Uterus (tissue), 4 donors: ENCODE measurements at places on chromosomes 3 and 15.

GRCh38 chr15:34610354-34610753 is 26.9 kb upstream of the GOLGA8B start:
- DNase-seq: no peak

- no peak for DNase-seq
Measured at GRCh38 chr3:138066383-138066782, 49.0 kb downstream of the DZIP1L start.

DNA sequence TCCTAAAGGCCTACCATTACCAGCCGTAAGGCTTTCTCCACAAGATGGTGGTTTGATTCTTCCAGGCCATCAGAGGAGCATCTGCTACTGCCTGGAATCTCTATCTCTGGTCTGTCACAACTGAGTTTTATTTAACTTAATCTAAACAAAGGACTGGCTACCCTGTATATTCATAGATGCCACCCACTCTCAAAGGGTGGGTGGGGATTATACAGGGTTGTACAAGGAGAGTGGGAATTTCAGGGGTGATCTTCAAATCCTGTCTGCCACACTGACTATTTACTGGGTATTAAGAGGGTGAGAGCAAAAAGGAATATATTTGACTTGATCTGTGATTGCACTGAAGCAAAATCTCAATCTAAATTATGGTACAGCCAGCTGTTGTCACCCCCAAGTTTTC is 253.3 kb downstream of the MBNL1 start:
- no peak for DNase-seq

DNA sequence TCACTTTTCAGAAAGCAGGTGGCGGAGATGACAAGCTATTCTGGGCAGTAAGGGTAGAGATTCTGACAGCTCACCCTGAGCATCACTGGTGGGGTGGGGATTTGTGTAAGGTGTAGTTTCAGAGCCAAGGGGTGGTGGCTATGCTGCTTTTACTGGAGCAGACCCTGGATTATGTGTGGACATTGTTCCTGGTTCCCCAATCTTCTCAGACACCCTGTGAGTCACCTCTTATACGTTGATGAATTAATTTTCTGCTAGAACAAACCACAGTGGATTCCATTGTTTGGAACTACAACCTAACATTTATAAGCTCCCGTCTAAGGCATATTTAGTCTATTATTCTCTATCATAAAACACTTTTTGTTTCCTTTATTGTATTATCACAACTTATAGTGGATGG is 169.5 kb upstream of the COL8A1 start:
- no peak for DNase-seq

DNA sequence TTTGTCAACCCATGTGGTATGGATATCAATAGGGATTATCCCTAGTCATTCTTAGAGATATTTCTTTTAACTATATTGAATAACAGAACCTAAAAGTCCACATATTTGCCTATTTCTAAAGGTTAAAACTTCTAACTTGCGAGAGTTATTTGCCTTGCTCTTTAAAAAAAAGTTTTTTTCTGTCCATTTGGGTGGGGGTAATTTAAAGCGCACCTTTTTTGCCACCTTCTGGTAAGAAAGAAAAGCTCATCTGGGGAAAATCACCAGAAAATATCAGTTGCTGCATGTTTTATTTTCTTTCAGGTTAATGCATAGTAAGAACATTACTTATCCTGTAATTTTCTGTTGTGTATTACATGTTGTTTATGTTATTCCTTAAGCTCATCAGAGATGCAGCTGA is 242.0 kb upstream of the GOLGA6L4 start:
- DNase-seq: no peak

DNA sequence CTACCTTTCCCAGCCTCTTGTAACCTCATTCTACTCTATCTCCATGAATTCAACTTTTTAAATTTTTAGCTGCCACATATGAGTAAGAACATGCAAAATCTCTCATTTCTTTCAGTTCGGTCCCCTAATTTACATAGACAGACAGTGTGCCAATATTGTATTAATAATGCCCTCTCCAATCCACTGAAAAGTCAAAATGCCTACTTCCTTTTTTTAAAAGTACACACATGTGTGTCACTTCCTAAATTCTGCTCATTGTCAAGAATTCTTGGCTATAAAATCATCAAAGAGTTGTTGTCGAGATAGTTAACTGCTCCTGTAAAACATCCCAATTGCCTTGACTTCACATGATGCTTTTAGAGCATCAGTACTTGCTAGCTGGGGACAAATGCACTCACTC is 84.2 kb upstream of the IL12A start:
- no peak for DNase-seq

GRCh38 chr15:52233405-52233804 is 42.2 kb upstream of the GNB5 start:
- no peak for DNase-seq

GRCh38 chr3:11245276-11245675 is 26.9 kb upstream of the ATG7 start:
- no peak for DNase-seq
